Activated gamma-delta T cell (primary cell): ENCODE measurements at places on chromosomes 1 and 21.

DNA sequence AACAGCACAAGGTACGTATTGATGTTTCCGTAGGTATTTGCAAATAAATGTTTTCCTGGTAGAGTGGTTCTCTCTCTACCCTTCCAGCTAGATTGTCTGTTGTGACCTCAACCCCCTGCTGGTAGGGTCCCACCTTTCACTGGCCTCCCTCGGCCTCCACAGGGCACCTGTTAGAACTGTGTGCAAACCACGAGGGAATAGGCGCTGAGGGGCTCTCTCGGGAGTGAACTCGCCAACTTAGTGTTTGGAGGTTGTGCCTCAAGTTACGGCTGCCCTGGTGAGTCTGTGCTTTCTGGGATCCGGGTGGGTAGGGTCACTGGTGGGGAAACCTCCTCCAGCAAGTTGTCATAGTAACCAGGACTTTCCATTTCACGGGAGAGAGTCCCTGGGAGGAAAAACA lies 204.7 kb upstream of the EDN2 start:
- DNase-seq, result no peak

DNA sequence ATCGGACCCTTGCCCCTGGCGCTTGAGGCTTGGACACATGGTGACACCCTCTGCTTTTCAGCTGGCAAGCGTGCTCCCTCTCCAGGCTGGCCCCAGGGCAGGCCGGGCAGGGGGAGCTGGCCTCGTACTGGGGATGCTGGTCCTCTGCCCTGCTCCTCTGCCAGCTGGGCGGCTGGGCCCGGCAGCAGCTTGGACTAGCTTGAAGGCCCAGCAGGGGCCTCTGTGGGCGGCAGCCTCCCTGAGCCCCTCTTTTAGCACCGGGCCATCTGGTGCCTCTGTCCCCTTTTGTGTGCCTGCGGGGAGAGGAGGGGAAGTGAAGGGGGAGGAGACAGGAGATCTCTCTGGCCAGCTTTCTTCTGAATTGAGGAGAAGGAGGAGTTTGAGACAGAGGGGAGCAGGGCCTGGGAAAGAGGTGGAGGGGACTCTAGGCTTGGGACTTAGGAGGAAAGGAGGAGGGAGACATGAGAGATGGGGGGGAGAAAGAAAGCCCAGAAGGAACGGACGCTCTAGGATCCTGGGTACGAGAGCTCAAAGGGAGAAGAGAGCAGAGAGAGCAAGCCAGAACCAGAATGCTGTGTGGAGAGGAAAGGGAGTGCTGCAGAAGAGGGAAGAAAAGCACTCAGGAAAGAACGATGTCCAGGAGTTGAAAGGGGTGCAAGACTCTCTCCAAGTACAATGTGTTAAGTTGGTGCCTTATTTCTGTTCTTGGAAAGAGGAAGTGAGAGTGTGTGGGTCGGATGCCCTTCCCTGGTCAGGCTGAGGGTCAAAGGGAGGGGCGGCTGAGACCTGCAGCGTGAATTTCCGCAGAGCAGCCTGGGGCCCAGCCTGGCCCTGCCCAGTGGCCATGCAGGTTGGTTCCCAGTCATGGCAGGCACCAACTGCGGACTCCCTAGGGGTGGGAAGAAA lies 40.3 kb downstream of the IER5 start:
- DNase-seq, result no peak

- DNase-seq, result no peak
These were observed 161.8 kb upstream of the IRF2BP2 start for GRCh38 chr1:234771642-234772344.

GRCh38 chr1:216346526-216346925 lies 76.7 kb downstream of the USH2A start:
- DNase-seq, result no peak

GRCh38 chr21:45948576-45949141 lies 32.9 kb upstream of the COL6A1 start:
- no peak for DNase-seq

DNA sequence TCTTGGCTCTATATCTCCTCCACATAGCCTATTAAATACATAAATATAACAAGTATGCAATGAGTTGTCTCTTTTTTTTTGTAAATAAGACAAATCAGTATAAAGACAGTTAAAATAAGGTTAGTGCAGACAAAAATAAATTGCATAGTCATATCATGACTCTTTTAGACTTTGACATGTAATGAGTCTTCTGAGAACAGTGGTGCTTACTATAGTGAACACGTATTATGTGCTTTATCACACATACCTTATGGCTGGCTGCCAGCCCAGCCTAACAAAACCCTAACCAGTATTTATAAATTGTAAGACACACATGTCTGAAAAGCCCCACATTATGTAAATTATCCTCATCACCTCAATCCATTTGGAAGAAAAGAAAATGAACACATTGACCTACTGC lies 29.1 kb upstream of the F13B start:
- no peak for DNase-seq

GRCh38 chr21:45584786-45585185 lies 42.5 kb upstream of the SLC19A1 start:
- DNase-seq, result no peak

DNA sequence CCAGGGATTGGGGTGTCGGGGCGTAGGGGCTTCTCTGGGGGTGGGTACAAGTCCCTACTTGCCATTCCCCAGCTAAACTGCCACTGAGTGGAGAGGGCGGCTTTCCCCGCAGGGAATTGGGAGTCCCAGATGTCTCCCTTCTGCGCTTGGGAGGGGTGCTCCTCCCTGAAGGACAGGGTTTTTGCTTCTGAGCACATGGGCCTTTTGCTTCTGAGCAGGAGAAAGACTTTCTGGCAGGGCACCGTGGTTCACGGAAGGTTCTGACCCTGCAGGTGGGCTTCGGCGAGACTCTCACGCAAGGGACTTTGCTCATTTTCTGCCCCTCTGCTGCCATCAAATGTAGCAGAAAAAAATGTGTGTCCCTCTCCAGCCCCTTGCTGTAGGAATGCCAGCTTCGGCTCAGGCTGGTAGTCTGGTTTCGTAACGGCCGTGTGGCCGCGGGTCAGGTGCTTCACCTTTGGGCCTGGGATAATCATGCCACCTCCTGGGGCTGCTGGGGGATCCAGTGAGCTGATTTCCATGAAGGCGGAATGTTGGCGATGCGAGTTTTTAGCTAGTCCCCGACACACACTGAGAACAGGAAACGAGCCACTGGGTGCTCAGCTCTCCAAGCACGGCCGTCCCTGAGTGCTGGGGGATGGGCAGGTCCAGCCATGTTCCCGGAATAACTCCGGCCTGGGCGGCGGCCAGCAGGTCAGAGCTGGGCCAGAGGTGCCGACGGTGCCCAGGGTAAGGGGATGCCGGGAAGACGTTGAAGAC lies 364.0 kb downstream of the CAMTA1 start:
- no peak for DNase-seq

- DNase-seq, result no peak
These were observed 62.5 kb upstream of the GRHL3 start for GRCh38 chr1:24256687-24257086.

- DNase-seq, result no peak
These were observed 46.2 kb upstream of the PRRX1 start for GRCh38 chr1:170617591-170618330.

DNA sequence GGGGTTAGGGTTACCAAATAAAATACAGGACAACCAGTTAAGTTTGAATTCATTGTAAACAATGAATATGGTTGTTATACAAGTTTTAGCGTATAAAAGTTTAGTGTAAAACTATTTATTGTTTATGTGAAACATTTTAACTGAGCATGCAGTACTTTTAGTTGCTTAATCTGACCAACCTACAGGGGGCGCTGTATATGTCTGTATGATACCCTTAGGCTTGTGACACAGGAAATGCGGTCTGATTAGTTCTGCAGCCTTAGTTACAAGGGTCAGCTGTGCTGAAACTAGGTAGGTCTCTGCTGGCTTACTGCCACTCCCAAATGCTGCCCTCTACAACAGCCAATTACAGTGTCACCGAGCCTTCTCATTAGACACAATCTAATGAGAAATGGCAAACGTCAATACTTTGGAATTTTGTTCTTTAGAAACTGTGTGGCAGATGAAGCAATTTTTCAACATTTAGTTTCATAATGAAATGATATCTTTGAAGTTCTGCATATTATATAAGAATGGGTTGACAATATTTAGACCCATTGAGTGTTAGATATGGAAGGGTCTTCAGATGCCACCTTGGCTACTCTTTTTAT lies 56.2 kb downstream of the NTNG1 start:
- DNase-seq, result no peak

- no peak for DNase-seq
These were observed 15.6 kb upstream of the TACSTD2 start for GRCh38 chr1:58592522-58593134.

- no peak for DNase-seq
These were observed 95.0 kb upstream of the NR5A2 start for GRCh38 chr1:199932462-199932861.

DNA sequence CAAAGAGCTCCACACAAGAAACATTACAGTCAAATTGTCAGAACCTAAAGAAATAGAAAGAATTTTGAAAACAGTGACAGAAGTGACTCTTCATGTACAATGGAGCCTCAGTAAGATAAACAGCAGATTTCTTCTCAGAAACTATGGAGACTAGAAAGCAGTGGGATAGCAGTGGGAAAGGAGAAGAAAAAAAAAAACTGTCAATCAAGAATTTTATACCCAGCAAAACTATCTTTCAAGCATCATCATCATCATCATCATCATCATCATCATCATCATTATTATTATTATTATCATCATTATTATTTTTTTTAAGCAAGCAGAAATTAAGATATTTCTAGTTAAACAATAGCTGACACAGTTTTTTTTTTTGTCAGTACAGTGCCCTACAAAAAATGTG lies 24.2 kb downstream of the CEP170 start:
- DNase-seq, result no peak

GRCh38 chr21:17506951-17507350 lies 5.9 kb upstream of the CXADR start:
- DNase-seq, result no peak

GRCh38 chr21:38438462-38438893 lies 59.8 kb downstream of the ERG start:
- DNase-seq, result no peak

- no peak for DNase-seq
These were observed 63.6 kb upstream of the ERRFI1 start for GRCh38 chr1:8089535-8090228.

GRCh38 chr21:28272272-28272992 lies 720.2 kb downstream of the LTN1 start:
- no peak for DNase-seq

DNA sequence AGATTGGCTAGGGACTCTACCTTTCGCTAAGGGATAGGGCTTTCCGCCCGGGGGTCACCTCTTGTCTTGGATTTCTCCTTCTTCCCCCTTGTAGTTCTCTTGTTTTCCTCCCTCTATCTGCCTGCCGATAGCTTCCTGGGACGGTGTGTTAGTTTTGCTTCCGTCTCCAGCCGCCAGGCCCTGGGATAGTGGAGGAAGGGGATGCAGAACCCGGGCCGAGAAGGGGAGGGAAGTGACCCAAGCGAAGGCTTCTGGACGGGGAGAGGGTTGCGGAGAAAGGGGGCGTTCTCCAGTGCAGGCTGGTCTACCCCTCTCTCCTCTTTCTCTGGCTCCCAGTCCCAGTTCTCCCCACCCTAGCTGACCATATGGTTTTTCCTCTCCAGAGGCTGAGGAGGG lies 871 bp downstream of the TUFT1 start:
- no peak for DNase-seq

- DNase-seq, result no peak
These were observed 15.5 kb downstream of the CSMD2 start for GRCh38 chr1:34149501-34149900.

DNA sequence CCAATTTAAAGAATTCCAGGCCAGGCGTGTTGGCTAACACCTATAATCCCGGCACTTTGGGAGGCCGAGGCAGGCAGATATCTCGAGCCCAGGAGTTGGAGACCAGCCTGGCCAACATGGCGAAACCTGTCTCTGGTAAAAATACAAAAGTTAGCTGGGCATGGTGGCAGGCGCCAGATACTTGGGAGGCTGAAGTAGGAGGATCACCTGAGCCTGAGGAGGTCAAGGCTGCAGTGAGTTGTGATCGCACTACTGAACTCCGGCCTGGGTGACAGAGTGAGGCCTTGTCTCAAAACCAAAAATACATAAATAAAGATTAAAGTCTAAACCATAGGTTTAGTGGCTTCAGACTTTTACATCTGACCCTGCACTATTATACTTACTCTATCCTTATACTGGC lies 32.4 kb downstream of the BTG3 start:
- no peak for DNase-seq

DNA sequence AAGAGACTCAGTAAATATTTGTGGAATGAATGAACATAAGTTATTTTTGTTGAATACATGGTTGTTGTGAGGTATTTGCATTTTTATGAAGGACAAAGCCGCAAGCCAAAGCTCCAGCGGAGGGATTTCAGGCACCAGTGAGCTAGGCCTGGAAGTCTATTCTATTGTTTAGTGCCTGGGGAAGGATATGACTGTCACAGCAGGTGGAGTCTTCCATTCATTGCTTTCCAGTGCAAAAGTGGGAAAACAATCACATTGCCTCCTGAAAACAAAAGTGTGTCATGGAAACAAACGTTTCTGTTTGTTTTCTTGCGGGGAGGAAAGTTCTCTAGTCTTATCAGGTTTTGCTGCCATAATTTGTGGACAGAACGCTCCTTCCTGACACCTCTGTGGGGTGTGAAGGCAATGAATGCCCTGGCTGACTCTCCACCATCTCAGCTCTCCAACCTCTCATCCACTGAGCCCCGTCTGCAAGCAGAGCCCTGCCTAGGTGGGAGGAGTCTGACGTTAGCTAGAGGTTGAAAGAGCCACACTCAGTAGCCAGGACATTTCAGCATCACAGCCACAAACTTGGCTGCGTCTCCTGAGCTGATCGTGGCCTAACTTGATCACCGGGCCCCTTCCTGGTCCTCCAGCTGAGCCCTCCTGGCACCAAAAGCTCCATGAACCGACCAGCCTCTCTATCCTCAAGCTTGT lies 739.1 kb downstream of the MATN1 start:
- DNase-seq, result no peak

GRCh38 chr1:30034627-30035521 lies 688.5 kb downstream of the MATN1 start:
- no peak for DNase-seq

- no peak for DNase-seq
These were observed 276.6 kb downstream of the SETD4 start for GRCh38 chr21:35783721-35784120.

DNA sequence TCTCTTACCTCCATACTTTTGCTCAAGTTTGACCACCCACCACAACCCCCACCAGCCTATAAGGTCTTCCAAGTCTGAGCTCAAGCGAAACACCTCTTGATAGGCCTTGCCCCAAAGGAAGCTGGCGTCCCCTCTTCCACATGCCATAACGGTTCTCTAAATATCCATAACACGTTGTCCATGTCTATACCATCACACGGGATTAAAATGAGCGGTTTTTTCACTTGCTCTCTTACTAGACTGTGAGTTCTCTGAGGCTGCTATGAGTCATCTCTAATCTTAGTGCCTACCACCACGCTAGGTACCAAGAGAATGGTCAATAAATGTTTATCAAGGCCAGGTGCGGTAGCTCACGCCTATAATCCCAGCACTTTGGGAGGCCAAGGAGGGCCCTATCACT lies 41.0 kb downstream of the WASF2 start:
- no peak for DNase-seq

- peak; percentile 16 for DNase-seq
These were observed 871 bp upstream of the ETS2 start for GRCh38 chr21:38804789-38805327.
